ENCODE measurements at places on chromosomes 11 and 22.

- no peak for DNase-seq
Measured at GRCh38 chr11:45000918-45001317, 50.2 kb upstream of the TP53I11 start.

- no peak for DNase-seq
Measured at GRCh38 chr11:72375241-72375960, 58.9 kb downstream of the CLPB start.

GRCh38 chr11:12727563-12728211 lies 53.5 kb downstream of the TEAD1 start:
- DNase-seq: no peak

DNA sequence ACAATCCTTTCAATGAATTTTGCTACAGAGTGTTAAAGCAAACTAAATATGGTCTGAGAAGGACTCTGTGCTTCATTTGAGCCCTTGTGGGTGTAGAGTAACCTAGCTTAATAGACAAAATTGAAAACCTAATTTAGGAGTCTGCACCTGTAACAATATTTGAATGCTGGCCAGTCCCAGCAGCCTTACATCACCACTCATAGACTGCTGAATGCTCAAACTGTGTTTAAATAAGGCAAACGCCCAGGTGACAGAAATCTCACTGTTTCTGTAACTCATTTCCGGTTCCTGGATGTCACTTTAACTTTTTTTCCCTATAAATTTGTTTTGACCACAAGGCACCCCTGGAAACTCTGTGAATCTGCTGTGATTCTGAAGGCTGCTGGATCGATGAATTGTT lies 45.5 kb upstream of the GLYATL1B start:
- no peak for DNase-seq

DNA sequence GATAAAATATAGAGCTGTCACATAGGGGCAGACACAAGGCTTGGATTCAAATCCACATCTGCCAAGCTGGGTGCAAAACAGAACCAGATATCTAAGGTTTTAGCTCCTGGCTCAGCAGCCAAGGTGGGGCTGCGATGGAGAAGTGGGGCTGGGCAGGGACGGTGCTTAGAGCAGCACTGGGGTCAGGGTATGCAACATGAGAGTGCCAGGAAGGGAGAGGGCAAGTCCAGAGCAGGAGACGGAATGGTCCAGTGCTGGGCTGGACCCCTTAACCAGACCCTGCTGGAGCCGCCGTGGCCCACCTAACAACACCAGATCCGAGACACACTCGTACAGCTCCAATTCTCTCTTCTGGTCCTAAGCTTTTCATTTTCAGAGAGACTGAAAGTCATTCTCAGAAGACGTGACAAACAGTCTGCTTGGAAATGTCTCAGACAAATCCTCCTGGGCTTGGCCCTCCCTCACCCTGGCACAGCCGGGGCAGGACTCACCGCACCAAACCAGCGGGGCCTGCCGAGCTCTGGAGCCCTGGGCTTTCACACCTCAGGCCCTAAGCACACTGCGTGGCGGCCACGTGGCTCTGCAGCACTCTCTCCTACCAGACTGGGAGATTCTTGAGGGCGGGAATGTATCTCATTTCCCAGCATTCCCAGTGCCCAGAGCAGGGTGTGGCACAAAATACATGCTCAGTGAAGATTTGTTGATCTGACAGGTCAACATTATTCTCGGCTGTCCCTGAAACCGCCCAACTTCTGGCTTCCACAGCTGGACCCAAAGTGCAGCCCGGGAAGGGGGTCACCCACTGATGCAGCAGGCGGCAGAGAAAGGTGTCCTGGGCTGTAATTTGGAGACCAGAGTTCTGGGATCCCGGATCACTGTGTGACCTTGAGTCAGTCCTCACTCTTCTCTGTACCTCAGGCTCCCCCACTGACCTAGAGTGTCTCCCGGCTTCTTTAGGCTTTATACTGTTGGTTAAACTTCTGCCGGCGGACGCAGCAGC lies 11.6 kb downstream of the LRRC32 start:
- DNase-seq: no peak

DNA sequence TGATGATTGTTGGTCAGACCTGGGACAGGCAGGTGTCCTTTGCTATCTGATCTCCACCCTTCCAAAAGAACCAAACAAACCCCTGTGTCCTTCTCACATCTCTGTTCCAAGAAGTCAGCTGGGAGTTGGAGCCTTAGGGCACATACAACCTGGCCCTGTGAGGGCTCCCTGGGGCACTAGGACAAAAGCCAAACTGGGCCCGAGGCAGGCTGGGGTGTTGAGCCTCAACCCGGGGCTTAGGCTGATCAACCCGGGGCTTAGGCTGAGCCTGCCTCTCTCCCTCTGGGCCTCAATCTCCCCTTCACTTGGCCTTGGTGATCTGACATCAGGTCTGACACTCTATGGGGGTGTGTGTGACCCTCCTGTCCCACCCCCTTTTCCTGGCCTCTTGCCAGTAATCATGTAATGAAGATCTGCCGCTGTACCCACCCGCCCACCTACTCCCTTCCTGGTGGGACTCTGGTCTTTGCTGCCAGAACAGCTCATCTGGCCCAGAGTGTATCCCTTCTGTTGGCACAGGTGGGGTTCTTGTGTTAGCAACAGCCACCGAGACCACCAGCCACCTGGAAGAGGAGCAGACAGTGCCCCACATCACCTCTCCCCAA lies 22.8 kb upstream of the UVRAG start:
- DNase-seq: no peak
